ENCODE measurements at places on chromosomes 11 and 22.

DNA sequence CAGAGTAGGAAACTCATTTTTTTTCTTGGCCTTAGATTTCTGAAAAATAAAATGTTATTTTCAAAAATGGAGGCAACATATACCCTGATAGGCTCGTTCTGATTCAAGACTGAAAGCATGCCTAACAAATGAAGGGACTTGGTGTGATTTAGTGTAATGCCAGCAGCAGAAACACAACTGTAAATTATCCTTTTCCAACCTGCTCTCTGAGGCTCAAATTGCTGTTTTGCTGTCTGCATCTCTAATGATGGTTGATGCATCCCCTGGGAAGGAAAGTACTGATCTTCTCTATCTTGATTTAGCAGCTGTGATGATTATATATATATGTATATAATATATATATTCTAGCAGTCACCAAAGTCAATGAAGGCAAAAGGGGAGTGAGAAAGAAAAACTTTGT lies 537.2 kb upstream of the API5 start:
- DNase-seq = no peak

GRCh38 chr22:50739279-50739691 lies 1.3 kb downstream of the ACR start:
- no peak for DNase-seq

- DNase-seq = no peak
Observed at GRCh38 chr11:92455210-92455790, 230.7 kb downstream of the FAT3 start.

DNA sequence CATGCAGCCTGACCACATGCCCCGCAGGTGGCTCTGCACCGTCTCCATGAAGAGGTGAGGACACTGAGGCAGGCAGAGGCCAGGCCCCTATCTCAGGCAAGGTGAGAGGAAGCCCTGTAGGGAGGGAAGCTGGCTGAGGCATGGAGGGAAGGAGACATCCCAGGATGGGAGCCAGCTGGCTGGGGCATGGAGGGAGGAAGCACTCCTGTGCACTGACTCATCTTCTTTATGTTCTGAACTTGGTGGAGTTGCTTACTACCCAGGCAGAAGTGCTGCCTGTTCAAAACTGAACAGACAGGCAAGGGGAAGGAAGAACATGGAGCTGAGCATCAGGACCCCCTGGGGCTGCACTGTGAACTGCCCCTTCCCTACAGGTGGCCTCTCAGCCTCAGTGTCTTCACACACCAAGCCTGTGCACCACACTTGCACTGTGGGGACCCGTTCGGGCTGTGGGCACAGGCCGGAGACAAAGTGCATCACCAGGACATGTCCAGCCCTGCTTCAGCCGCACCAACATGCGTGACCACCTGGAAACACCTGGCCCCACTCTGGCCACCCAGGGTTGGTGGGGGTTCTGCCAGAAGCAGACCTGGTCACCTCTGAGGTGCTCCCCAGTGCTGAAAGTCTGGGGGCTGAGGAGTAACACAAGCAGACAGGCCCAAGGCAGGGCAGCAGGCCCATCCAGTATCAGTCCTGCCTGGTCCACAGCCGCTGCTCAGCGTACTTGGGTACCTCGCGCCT lies 55.5 kb downstream of the DGCR2 start:
- DNase-seq = peak; percentile 34

GRCh38 chr22:49827853-49828598 lies at the start of gene BRD1:
Gene BRD1 (minus strand): TSS chr22:49827873. CDS start chr22:49824317, 3,556 bp downstream.
- no peak for DNase-seq

GRCh38 chr11:12671370-12671769 lies 2.9 kb upstream of the TEAD1 start:
- DNase-seq = no peak

DNA sequence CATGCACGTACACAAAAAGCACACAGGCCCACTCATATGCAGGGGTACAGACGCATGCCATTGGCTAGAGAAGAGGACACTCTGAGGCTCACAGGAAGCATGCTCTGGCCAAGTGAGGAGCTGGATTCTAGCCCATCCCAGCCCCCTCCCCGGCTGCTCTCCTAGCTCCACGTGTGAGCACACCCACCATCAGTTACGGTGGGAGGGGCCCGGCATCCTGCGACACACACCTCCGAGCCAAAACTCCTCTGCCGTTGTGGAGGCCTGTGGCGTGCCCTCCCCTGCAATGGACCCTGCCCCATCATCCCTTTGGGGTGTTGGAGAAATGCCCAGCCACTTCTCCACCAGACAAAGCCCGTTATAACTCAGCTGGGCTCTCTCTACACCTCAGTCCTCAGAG lies 15.1 kb upstream of the IGSF9B start:
- no peak for DNase-seq

DNA sequence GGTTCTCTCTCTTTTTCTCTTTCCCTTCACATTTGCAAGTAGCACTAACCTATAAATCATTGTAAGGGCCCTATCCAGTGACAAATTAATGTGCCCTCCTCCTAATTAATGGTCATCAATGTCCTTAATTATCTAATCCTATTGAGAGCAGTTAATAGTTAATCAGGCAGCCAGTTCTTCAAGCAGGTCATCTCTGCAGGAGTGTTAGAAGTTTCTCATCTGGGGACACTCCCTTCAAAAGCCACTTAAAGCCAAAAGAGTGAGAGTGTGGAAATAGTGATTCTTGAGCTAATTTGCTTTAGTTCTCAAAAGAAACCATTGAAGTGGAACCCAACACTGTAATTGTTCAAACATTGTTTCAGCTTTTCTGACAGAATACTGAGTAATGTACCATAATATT lies 141.6 kb downstream of the ELP4 start:
- no peak for DNase-seq

Measured in GM04503 (cell line).